Left lobe of liver (tissue), 2 donors: ENCODE measurements at places on chromosomes 3 and 15.

GRCh38 chr15:24857763-24858162 is 97.0 kb upstream of the SNRPN start:
- no peak for DNase-seq

DNA sequence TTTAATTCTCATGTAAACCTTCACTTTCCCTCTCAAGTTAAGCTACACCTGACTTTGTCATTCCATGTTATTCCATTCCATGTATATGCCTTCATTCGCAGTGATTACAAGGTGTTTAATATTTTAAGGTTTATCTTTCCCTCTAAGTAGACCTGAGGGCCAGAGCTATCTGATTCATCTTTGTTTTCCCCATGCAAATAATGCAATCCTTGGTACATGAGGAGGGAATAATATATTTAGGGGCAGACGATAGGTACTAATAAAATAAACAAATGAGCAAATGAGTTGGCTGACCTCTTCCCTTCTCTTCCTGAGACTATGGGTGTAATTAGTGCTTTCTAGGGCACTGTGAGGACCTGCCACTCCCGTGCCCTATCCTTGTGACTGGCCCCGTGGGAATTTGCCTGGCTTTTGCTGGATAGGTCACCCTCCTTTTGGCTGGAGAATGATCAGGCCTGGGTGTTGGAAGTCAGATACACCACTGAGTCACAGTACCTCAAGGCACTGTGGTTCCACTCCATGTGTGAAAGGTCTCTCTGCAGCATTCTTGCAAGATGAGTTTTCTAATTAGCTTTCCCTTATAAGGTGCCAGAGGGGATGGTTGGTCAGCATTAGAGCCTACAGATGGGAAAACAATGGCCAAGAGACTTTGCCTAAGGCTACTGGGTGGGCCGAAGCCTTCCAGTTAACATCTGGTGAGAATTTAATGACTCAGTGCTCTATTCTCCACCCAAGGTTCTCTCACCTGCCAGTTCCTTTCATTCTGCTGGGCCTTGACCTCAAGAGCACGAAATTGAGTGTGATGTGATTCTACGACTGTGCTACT is 183.2 kb downstream of the P3H2 start:
- DNase-seq: no peak

GRCh38 chr15:53625260-53625659 is 134.2 kb downstream of the WDR72 start:
- no peak for DNase-seq

- no peak for DNase-seq
Measured at GRCh38 chr3:8341821-8342247, 159.8 kb upstream of the LMCD1 start.

- DNase-seq: no peak
Measured at GRCh38 chr3:173993299-173993698, 595.8 kb downstream of the NLGN1 start.

DNA sequence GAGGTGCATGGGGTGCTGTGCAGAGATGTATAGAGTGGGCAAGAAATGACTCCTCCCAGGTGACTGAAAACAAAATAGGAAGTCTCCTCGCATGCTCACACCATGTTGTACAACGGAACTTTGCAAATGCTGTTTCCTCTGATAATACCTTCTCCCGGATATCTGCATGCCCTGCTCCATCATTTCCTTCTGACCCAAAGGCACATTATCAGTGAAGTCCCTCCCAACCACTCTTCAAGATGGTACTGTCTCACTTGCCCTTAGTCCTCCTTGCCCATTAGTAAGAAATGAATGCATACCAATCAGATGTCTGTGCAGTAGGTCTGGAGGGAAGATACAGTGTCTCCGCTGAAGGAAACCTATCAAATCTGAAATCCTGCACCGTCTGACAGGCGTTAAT is 12.0 kb downstream of the TMED3 start:
- no peak for DNase-seq

DNA sequence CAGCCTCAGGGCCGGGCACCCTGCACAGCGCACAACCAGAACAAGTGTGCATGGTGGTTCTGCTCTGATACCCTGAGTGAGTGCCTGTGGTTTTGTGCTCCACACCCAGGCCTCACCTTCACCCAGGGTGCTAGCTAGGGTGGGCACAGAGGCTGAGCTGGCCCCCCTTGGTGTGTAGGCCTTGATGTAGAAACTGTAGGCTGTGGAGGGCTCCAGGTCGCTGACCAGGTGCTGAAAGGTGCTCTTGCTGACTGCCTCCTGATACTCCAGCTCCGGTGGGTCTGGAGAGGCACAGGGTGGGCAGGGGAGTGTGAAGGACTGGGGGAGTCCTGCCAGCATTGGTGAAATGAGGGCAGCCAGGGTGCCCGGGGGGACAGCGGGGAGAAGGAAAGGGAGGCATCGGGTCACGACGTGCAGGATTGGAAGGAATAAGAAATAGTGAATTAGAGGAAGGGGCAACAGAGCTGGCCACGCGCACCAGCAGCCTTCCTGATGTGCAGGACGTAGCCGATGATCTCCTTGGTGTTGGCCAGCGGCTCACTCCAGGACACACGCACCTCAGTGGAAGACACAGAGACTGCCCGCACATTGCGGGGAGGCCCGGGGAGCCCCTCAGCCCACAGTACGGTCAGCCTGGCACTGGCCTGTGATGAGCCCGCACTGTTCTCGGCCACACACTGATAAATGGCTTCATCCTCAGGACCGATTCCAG is 26.6 kb downstream of the RNU5B-1 start:
- DNase-seq: no peak

GRCh38 chr3:48830715-48831114 is 17.0 kb downstream of the PRKAR2A start:
- no peak for DNase-seq

- DNase-seq: no peak
Measured at GRCh38 chr3:171441381-171441780, 18.8 kb downstream of the TNIK start.

DNA sequence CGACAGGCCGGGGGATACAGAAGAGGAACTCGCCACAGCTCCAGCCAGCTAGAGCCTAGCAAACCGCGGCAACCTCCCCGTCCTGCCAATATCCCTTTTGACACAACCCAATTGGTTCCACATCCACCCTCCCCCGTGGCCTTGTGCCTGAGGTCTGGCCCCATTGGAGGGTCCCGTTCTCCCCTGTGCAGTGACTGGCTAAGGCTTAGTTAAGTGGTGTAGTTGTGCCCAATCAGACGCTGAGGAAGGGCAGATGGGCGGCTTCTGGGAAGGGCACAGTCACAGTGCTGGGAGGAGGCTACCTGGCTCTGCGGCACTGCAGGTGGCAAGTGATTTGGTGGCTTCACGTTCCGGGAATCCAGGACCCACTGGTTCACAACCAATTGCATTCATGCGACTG is 78.6 kb downstream of the SNRK start:
- DNase-seq: no peak

DNA sequence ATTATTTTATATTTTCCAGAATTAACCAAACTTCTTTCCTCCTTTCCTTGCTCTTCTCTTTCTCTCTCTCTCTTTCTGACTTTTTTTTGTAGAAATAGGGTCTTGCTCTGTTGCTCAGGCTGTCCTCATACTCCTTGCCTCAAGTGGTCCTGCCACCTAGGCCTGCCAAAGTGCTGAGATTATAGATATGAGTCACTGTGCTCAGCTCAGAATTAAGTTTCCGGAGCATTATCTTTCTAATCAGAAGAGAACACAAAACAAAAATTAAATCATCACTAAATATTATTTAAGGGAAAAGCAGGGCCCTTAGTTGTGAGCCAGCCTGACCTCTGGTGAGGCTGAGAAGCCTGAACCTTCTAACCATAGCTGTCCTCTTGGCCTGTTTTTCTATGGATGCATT is 168.2 kb downstream of the SOX2 start:
- no peak for DNase-seq

- no peak for DNase-seq
Measured at GRCh38 chr3:173945170-173945569, 547.6 kb downstream of the NLGN1 start.

DNA sequence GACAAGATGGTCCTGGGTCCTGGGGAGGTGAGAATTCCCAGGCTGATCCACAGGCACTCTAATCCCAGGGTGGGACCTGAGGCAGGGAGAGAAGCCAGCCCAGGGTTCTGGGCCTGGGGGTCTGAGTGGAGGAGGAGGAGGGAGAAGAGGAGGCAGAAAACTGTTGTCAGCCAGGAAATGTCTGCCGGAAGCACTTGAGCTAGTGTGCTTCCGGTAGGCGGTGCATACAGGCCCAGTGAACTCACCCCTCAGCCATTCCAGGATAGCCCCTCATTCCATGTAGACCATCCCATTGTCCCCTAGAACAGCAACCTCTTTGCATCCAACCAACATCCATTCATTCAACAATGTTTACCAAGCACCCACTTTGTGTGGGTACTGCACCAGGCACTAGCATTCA is 47.9 kb upstream of the LCTL start:
- no peak for DNase-seq

DNA sequence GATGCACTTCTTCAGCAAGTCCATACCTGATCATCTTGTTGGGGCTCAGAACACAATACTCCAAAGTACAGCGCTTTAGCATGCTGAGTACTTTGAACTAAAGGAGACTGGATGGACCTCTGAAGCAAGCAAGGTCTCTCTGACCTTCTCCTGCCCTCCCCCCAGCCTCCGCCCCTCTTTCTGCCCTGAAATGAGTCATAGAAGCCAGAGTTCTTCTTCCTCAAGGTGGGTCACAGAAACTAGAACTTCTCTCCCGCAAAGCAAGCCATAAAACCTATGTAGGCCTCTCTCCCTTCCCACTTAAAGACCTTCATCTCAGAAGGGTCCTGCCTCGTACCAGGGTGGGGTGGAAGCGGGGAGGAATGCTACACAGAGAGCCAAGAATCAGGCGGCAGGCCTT is 230.5 kb upstream of the PROK2 start:
- DNase-seq: no peak

DNA sequence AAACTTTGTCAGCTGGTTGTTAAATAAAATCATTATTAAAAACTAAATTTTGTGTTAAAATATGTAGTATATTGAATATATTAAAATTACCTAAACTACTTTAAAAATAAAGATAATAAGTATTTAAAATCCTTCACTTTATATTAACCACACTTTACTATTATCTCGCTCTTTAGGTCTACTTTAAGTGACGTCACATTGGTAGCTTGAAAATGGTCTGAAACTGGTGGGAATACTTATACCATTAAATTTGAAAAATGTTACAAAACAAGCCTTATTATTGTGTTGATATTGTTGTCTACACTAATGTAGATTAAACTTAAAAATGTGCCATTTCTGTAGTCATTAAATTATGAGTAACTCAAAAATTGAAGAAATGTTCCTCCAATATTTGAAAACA is 77.6 kb downstream of the ZIC4 start:
- DNase-seq: no peak
